ENCODE measurements at places on chromosomes 5 and 9. TPM values are rescaled to one million over a fixed set of nuclear protein-coding genes. Genes with fewer than 3 reads are reported as not detected.

DNA sequence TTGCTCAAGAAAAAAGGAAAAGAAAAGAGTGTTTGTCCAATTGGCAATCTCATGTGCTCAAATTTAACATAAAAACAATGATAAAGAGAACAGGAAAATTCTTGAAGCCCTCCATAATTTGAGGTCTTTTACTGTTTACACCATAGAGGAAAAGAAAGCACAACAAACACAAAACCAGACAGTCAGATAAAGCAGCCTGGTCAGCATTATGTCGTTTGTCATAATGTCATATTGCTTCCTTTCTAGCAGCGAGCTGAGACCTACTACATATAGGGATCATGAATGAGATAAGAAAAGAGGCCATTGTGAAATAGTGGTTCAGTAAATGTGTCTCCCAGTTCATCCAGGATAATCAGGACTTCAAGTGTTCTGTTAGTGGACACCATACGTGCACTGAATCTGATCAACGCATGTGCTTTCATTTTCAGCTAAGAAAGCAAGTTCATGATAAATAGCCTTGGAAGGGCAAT is 64.7 kb upstream of the SELENOP start:
- no peak for DNase-seq

Gene PCDHB14
- total RNA-seq: not detected

Gene SH2D3C
- total RNA-seq: 45.7 TPM

Gene TMOD1
- total RNA-seq: not detected

Gene SLC6A18
- not detected for total RNA-seq

DNA sequence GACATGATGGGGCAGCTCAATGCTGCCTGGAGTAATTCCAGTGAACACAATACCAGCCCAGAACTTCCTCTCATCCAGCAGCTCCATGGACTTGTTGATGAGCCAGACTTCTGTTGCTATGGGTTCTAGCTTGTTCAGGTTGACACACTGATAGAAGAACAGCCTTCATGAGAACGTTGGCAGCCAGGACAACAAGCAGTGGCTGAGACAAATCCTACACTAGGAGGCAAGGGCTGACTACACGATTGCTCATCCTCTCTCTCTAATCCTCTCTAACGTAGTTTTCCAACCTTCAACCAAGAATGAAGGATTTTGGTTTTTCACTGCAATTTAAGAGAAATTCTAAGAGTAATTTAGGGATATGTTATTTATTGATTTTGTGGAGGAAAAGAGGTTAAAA is 67.8 kb downstream of the NIPSNAP3B start:
- DNase-seq: no peak
